ENCODE measurements at places on chromosomes 3 and 15.

DNA sequence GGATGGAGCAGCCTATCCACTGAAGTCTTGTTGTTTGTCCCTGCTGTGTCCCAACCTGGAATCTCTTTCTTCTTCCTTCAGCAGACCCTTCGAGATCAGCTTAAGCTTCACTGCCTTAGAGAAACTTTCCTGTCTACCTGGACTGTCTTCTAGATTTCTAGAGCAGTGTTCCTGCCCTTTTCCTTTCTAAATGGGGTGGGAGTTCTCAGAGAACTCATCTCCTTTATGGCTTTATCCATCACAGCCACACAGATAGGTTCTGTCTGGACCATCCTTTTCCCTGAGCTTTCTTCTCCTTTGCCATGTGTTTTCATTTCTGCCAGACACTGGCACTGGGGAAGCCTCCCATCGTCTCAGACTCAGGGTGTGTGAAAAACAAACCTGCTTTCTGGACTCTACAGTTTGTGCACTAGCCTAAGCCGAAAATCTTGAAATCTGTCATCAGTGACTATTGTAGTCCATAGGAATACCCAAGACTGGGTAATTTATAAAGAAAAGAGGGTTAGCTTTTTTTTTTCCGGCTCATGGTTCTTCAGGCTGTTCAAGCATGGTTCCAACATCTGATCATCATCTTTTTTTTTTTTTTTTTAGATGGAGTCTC, 177.5 kb downstream of the PGPEP1L start:
- DNase-seq = no peak

- no peak for DNase-seq
Observed at GRCh38 chr3:59288951-59289350, 239.1 kb upstream of the CFAP20DC start.

GRCh38 chr3:105103139-105103538, 263.6 kb upstream of the ALCAM start:
- DNase-seq = no peak

- DNase-seq = no peak
Observed at GRCh38 chr3:69530554-69530953, 144.7 kb upstream of the FRMD4B start.

DNA sequence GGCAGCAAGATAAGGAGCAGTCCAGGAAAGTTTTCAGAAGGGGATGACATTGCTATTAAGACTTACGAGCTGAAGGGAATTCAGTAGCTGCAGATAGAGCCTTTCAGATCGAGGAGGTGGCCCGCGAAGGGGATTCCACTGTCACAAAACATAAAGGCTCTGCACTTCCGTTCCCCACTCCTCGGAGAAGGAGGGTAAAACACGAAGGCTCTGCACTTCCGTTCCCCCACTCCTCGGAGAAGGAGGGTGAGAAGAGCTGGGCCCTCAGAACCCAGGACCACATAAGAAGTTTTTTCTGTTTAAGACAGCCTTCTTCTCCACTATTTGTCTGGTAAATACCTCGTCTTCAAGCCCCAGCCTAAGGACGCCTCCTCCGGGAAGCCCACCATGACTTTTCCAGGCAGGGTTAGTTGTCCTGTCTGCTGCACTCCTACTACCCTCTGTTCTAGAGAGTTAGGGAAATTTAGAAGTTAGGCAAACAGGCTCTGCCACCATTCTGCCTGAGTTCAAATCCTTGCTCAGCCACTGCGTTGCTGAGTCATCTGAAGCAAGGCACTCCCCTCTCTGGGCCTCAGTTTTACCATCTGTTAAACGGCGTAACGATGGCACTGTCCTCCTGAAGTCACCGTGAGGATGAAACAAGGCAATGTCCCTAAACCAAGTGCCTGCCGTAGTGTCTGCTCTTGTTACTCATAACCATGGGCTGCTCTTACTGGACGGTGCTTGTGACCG, 134.1 kb upstream of the HES1 start:
- no peak for DNase-seq

DNA sequence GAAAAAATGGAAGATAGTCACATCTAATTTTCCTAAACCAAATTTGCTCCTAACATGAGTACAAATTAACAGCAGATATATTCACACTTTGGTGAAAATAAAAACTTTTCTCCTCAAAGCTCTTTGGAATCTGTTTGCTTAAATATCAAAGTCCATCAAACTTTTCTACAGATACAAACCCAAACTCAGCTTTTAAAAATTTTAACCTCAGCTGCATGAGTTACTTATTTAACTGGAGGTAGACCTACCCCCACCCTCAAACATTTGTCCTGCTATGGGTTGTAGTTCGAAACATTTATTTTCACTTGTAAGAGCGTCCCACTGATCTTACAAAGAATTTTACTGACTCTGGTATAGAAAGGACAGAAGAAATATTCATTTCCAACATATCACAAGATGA, 8.9 kb upstream of the XYLB start:
- DNase-seq = no peak

DNA sequence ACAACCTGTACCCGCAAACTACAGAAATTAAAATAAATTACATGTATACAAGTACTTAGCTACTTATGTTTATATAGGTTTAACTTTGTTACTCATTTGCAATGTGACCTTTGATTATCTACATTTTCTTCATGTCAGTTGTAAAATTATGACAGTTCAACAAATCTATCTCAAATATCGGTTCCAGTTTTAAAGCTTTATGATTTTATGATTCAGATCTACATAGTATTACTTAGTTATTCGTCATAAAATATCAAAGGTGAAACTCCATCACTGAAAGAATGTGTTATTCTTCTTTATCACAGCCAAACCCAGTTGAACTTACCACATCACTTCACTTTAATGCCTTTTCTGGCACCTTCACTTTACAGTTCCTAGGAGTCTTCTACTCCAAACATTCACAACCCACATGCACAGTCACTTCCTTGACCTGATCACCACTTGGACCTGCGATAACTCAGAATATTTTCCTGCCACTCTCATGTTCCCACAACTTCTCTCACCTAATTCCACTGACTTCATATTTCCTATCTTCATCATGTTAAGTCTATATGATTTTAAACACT, 47.2 kb downstream of the SLITRK3 start:
- no peak for DNase-seq

DNA sequence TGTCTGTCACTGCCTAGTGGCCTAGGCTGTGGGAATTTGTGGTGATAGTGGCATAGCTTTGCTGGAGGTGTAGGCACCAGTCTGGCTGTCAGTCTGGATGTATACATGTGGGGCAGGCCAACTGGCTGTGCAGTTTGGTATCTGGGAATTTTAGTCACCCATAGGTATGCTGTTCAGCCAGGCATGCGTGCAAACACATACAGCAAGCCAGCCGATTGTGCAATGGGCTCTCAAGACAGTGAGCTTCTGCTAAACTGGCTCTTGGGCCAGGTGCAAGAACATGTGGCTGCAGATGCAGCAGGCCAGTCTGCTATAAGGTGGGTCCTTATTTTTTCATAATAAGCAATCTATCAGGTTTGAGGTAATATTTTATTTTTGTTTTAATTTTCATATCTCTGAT, 87.1 kb upstream of the PLSCR5 start:
- no peak for DNase-seq

GRCh38 chr15:35566991-35567390, 21.0 kb upstream of the DPH6 start:
- DNase-seq = no peak

Data from sciatic nerve (tissue), 2 donors.